ENCODE measurements at places on chromosomes 3 and 15.
A peak's percentile ranks its signal among the peaks of the same experiment; 100 is the strongest.

- DNase-seq: no peak
Observed at GRCh38 chr3:186466391-186466974, 77.7 kb downstream of the CRYGS start.

DNA sequence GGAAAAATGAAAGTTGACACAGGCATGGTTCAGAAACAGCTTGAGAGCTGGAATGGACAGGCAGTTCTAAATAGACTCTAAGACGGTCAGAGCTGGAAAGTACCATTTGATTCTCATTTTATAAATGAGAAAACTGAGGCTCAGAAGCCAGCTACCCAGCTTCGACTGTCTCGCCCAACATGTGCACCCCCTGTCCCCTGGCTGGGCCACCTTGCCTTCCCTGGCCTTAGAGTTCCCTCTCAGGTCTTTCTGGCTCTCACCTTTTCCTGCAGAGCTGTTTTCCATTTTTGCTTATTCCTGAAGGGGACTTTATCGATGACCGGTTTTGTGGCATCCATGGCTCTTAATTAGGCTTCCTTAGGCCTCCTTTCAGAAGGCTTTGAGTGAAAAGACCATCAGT, 17.3 kb upstream of the DOCK3 start:
- no peak for DNase-seq

DNA sequence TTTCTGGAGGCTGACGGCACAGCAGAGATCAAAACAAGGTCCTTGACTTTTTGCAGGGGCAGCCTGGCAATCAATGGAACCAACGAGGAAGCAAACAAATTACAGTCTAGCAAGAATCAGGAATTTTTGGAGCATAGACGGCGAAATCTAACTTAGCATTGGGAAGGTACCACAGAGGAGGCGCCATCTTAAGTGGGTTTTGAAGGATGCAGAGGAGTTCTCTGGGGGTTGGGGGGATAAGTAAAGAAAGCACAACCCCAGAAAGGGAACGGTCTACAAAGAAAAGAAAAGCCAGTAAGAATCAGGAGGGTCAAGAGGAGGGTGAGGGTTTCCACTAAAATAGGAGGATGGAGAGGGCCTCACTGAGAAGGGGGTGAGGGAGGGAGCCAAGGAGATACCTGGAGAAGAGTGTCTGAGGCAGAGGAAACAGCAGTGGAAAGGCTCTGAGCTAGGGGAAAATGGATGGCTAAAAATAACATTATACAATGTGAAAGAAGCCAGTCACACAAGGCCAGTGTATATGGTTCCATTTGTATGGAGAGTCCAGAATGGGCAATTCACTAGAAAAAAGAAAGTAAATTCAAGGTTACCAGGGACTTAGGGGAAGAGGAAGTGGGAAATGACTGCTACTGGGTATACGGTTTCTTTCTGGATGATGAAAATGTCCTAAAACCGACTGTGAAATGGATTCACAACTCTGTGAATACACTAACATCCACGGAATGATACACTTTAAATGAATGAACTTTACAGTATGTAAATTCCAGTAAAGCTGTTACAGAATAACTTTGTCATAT, 25.2 kb upstream of the IQSEC1 start:
- no peak for DNase-seq

DNA sequence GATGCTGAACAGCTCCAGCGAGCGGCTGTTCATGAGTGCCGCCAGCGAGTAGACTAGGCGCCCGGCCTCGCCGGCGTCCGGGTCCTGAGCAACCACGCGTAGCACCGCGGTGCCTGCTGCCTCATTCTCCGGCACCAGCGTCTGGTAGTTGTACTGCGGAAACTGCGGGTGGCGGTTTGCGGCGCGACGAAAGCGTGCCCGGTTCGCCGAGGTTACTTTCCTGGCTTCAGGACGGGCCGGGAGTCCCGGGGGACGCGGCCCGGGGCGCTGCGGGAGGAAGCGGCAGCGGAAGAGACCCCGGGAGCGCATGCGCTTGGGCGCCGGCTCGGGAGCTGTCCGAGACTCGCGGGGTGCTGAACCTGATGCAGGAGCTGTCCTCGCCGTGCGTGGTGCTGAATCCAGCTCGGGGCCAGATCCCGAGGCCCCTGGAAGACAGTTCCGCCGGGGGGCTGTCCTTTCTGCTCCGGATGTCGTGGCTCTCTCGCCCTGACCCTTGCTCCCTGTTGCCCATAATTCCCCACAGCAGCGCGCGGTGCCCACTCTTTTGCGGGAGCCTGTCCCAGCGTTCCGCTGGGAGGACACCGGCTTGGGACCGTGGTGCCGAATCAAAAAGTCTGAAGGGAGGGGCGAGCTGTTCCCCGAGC, 1.1 kb downstream of the CELSR3 start:
- DNase-seq: peak; percentile 68

DNA sequence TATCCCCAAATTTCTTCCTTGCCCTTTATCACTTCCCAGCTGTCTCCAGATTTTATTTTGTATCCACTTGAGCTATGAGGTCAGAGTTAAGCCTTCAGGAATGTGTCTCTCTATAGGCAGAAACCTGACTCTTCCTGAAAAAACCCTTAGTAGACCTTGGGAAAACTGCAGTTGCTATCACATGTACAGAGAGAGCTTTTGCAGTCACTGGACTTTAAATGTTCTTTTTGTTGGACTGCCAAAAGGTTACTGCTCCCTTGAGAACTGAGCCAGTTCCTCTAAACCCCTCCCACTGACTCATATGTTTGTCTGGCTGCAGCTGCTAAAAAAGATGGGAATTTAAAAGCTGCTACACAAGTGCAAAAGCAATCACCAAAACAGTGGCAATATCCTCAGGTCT, 169.1 kb upstream of the CCDC54 start:
- no peak for DNase-seq

DNA sequence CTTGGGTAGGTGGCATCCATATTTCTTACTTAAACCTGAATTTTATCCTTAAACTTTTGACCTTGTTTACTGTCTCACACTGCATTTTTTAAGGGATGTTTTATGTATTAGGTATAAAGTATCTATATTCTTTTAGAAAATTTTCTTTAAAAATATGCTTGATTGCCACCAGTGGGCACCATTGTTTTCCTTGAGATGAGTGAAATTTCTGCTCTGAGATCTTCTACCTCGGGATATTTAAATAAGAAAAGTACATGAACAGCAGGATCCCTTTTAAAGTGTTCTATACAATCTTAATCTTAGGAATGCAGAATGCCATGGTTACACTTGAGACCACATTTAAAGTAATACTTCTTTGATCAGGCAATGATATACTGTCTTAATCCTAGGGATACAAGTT, 108.7 kb downstream of the SLMAP start:
- DNase-seq: no peak

DNA sequence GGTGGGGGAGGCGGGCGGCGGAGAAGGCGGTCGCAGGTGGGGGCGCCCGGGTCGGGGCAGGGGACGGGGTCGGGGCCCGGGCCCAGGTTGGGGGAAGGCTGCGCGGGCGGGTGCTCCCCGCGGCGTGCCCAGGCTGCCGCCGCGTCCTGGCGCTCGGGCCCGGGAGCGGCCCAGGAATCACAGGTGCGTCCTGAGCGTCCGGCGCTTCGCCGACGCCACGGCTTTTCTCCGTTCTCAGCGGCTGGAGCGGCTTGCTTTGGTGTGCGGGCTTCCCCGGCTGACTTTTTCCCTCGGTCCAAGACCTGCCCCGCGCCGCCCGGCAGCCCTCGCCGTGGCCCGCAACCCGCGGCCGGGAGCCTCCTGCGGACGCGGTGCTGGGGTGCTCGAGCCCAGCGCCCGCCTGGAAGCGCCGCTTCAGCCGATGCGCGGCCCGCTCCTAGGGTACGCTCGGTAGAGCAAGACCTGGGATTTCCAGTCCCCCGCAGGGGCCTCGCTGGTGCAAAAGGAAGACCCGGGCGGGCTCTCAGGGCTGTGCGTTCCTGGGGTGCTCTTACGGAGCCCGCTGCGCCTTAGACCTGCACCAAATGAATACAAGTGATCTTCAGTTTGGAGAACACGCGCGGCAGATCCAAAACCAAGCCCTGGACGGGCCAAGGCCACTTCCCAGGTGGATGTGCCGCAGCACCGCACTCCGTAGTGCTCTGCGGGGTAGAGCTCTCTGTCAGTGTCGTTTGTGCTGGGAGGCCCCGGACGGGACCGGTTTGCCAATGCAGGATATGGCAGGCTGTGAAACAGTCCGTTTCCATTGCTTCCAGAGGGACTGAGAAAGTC, 639 bp downstream of the NIPA1 start:
- DNase-seq: no peak

GRCh38 chr3:99128725-99129505, 227.4 kb upstream of the DCBLD2 start:
- DNase-seq: no peak
